ENCODE measurements at places on chromosomes 11 and 22.

DNA sequence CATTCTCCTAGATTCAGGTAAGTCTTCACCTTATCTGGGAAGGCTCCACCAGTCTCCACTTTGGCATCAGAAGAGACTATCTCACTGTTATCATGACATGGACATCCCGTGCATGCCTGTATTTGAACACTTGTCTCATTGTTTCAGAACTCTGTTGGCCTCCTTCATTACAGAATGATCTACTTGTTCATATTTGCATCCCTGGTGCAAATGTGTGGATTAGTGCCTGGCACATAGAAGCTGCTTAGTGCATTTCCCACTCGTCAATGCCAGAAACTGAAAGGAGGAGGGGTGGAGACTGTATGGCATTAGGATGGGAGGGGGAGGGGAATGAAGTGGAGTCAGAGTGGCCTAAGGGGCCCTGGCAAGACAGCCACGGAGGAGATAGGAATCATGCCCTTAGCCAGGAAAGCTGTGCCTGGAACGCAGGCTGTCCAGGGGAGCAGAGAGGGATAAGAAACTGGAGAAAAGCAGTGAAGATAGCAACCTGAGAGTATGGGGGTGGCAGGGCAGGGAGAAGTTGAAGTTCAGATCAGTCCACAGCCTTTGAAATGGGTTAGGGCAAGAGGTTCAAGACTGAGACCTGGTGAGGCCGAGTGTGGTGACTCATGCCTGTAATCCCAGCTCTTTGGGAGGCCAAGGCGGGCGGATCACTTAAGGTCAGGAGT, 53.8 kb upstream of the CAPRIN1 start:
- DNase-seq: no peak

GRCh38 chr11:44865866-44866272, 84.8 kb downstream of the TP53I11 start:
- no peak for DNase-seq

- no peak for DNase-seq
These were observed 4.1 kb downstream of the WNT7B start for GRCh38 chr22:45972889-45973253.

DNA sequence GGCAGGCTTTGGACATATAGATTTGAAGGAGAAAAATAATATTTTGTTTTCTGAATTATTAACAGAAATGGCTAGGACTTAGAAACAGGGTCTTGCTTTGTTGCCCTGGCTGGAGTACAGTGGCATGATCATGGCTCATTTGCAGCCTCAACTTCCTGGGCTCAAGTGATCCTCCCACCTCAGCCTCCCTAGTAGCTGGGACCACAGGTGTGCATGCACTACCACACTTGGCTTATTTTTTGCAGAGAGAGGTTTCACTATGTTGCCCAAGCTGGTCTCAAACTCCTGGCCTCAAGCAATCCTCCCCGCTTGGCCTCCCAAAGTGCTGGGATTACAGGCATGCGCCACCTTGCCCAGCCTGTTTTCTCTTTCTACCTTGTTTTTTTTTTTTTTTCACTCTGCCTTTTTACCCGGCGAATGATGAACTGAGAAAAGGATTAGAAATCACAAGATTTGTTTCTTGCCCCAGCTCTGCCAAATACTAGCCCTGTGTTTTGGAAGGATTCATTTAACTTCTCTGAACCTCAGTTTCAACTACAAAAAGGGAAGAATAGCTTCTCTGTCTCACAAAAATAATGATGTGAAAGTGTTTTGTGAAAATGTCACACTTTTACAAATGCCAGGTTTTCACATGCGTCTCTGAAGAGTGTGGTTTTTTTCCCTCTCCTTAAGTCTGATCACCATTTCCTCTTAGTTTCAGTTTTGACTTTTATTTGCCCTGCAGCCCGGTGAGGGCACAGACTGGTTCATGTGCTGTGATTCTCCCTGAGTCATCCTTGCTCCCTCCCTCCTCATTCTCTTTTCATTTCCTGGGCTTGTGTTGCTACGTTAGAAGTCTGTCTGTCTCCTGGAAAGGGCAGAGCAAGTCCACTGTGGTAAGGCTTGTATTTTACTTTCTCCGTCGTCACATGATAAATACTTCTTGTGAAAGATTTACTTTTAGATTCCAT, 67.7 kb downstream of the BCL2L13 start:
- no peak for DNase-seq

DNA sequence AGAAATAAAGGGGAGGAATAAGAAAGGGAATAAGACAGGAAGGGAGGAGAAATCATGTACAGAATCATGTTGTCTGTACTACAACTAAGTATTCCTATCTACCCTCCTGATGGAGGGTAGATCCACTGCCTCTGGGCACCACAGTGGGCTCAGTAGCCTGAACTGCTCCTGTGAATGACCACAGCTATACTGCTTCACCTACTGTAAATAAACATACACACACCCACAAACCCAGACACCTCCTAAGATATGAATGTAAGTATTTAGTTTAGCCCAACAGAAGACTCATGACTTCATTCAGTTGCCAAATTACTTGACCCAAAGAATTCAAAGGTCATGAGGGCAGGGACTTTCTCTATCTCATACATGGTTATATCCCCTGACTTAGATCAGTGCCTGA, 177.3 kb upstream of the C11orf58 start:
- no peak for DNase-seq

DNA sequence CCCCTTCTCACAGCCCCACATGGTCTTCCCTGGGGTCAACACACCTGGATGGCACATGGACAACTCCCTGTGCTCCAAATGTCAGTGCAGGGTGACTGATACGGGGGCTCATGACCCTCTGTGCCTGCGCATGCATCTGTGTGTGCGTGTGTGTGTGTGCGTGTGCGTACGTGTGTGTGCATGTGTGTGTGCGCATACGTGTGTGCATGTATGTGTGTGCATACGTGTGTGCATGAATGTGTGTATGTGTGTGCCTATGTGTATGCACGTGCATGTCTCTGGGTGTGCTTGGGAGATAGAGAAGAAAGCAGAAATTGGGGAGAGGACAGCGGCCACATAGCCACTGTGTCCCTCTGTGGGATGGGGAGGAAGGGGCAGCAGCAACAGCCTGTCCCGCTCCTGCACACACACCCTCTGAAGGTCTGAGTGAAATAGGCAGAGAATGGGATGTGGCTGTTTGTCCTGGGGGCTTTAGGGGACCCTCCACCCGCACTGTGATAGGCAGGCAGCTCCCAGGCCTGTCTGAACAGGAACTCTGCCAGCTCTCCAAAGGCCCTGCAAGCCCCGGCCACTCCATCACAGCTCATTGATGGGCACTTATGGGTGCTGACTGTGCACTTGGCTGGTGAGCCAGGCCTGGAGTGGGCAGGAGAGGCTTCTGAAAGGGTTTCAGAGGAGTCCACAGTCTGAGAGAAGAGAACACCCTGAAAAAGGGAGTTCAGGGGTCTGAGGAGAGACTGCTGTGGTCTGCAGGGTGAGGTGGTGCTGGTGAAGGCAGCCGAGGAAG, 28.7 kb upstream of the PICK1 start:
- DNase-seq: no peak

- no peak for DNase-seq
These were observed 68.2 kb upstream of the EED start for GRCh38 chr11:86176165-86176884.

GRCh38 chr11:65078151-65078550, 5.7 kb downstream of the CDCA5 start:
- DNase-seq: peak; percentile 44

DNA sequence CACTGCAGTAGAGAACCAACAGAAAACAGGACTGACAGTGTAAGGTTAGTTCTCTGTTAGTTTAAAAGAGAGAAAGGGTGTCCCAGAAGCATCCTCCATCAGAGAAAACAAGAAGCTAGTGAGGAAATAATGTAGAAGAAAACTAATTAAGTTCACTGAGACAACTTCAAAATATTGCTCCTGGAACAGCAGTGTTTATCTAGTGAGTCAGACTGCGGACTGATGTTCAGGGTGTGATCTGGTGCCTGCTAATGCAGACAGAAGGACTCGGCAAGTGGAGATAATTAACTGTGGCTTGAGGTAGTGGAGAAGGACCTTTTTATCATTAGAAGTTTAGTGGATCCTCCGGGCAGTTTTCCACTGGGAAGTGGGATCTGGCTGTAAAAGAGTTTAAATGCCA, 55.4 kb downstream of the CDON start:
- no peak for DNase-seq

- DNase-seq: no peak
These were observed 29.0 kb downstream of the TTLL1 start for GRCh38 chr22:43060183-43060582.

GRCh38 chr11:67289651-67290479, 762 bp downstream of the ANKRD13D start:
- no peak for DNase-seq

- DNase-seq: no peak
These were observed 37.3 kb downstream of the GALNT18 start for GRCh38 chr11:11584530-11584810.

DNA sequence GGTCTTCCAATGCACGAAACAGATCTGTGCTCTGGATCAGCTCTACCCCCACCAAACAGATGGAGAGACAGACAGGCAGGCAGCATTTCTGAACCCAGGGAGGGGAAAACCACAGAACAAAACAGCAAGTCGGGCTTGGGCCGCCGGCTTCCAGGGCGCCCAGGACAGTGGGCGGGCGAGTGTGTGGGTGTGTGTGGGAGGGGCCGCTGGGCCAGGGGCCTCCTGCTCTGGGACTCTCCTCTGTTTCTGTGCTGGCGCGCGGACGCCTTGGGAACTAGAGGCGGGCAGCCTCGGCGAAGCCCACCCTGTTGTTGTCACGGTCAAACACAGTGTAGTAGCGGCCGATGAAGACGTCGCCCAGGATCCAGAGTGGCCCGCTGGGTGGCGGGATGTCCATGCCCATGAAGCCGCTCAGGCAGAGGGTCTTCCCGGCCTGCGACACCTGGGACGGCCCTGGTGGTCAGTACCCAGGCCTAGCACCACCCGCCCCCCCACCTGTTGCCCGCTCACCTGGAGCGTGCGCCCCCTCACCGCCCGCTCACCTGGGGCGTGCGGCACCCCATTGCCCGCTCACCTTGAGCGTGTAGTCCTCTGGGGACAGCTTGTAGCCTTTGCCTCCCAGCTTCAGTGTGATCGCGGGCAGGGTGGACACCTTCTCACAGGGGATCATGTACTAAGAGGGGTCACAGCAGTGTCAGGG, 3.0 kb upstream of the IFITM10 start:
- no peak for DNase-seq

DNA sequence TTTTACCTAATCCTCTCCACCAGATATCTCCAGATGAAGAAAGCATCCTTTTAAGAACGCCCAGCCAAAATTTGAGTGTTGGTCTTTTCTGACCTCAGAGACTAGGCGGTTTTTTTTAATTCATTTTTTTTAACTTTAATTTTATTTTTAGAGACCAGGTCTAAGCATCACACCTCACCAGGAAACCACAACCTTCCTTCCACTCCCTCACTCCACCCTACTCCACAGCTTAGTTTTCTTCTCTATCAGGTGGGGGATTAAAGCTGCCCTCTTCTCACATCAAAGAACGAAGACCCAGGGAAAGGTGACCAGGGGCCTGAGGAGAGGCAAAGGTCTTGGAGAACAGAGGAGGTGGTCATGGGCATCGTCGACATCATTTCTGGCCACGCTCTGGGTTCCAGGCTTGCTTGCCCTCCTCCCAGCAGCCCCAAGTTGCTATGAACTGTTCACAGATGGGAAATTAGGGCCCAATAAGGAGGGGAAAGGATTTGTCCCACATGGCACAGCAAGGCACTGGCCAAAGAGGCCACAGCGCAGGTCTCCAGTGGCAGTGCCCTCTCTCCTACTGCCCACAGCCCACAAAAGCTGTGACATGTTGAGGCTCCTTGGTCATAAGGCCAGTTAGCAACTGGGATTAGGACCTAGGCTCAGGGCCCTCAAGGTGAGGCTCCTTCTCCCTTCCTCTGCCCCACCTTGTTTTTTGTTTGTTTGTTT, 1.4 kb upstream of the PEX16 start:
- DNase-seq: no peak

DNA sequence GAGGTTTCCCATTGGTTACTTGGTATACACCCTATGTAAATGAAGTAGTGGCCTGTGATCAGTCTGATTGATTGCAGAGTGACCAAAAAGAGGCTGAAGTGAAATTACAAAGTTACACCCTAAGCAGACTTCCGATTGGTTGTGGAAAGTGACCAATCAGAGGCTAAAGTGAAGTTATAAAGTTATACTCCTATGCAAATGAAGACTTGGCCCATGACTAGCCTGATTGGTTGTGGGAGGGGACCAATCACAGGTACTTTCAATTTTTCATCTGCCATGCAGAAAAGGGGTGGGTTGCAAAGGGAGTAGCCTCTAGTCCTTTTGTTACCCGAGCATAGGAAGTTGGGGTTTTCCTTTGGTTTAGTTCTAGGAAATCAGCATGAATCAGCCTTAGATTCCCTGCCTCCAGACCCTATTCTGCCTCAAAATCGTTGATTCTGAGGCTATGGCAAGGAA, 18.1 kb upstream of the CSTF3 start:
- DNase-seq: no peak

- no peak for DNase-seq
These were observed 10.4 kb upstream of the EMID1 start for GRCh38 chr22:29195118-29195963.

DNA sequence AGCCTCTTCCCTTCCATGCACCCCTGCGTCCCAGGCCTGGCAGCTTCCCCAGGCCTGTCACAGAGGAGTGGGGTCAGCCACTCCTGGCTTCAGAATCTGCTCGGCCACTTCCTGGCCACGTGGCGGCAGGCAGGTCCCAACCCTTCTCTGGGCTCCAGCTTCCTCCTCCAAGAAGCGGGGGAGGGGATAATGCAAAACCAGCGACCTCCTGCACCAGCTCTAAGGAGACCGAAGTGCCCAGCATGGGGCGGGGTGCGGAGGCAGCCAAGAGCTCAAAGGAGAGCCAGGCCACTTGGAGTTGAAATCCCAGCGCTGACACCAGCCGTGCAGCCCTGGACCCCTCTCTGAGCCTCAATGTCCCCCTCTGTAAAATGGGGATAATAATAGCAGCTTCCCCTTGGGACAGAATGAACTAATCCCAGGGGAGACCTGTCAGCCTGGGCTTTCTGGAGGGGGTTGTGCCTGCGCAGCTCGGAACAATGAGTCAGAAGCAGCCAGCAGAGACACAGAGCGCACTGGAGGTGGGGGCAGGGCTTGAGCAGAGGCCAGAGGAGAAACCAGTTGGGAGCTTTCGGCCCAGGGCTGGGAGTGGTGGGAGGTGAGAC, 22.8 kb upstream of the PICK1 start:
- no peak for DNase-seq

DNA sequence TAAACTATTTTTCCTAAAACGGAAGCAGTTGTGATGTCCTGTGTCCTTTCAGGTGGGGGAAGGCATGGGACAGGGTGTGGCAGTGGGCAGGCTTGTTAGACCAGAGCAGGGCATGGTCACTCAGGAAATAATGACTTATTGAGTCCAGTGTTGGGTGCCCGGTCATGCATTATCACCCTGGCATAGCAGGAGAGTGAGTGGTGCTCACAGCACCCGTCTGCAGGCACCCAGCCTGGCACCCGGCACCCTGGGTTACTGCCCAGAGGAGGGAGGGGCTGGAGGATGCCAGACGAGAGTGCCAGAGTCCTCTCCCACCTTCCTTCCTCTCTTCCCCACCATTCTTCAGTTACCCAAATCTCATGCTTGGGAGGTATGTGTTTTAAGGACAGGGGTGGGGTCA, 59.1 kb downstream of the ST3GAL4 start:
- DNase-seq: no peak

- DNase-seq: no peak
These were observed 60.2 kb downstream of the BRD1 start for GRCh38 chr22:49767355-49768062.

- no peak for DNase-seq
These were observed 1.7 kb downstream of the MN1 start for GRCh38 chr22:27799827-27800249.

- DNase-seq: no peak
These were observed 66.7 kb downstream of the HSD17B12 start for GRCh38 chr11:43747130-43747802.

GRCh38 chr11:15613789-15614188, 499.1 kb downstream of the INSC start:
- no peak for DNase-seq

- no peak for DNase-seq
These were observed 33.3 kb downstream of the MARK2 start for GRCh38 chr11:63871962-63872799.
